Activated CD4-positive, alpha-beta T cell treated with anti-CD3 and anti-CD28 coated beads for 36 hours (primary cell): ENCODE measurements at places on chromosomes 3 and 15. TPM values are rescaled to one million over a fixed set of nuclear protein-coding genes. Genes with fewer than 3 reads are reported as not detected.

DNA sequence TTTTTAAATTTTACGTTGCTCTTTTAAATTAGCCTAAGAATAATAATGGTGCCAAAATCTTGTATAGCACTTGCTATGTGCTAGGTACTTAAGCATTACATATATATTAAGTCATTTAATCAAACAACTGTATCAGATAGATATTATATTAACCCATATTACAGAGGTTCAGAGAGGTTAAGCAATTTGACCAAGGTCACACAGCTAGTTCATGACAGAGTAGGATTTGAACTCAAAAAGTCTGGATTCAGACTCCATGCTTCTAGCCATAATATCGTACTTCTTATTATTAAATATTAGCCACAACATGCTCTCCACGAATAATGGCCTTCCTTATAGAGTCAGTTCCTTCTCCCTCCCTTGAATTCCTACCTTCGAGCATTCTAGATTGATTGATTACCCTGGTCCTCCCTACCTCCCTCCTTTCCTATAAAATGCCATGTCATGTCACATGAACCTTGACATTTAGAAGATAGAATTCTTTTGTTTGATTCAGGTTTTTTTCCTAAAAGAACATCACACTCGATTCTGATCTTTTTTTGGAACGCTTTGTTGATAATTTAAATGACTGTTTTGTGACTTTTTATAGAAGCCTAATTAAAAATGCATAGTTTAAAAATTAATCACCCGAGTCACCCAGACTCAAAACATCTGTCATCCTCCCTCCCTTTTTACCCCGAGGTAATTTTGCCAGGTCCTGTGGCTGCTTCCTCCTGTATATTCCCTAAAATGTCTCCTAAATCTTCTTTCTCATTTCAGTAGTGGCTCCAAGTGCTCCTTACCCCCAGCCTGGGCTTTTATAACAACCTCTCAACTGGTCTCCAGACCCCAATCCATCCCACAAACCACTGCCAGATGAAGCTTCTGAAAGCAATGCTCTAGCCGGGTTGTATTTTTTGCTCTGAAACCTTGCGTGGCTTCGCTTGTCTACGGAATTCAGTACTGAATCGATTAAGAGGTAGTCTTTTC lies 8.5 kb upstream of the PSMD6 start:
- DNase-seq, result no peak

- peak; percentile 68 for DNase-seq
These were observed 17.8 kb upstream of the ATP13A4 start for GRCh38 chr3:193572426-193572908.

The IMPG2 gene
- 0.14 TPM for total RNA-seq

GRCh38 chr3:51935886-51936755 lies 5.6 kb downstream of the RRP9 start:
- no peak for DNase-seq

DNA sequence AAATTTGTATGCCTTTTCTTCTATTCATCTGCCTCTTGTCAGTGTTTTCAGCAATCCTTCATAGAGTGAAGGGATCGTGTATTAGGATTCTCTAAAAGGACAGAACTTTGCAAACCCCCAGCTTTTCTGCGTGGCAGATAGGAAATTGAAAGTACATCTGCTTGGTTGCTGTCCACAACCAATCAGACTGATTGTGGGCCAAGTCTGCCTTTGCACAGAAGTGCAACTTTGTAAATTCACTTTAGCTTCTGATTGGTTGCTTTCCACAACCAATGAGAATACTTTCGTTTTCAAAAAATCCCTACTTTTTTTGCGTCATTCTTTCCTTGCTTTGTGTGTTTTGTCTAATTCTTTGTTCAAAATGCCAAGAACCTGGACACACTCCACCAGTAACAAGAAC lies 847.4 kb downstream of the FHIT start:
- no peak for DNase-seq

- no peak for DNase-seq
These were observed 111.0 kb downstream of the ADAMTS17 start for GRCh38 chr15:100230784-100231183.
